Hepatic stellate cell (primary cell): ENCODE measurements at places on chromosomes 2 and 18.

DNA sequence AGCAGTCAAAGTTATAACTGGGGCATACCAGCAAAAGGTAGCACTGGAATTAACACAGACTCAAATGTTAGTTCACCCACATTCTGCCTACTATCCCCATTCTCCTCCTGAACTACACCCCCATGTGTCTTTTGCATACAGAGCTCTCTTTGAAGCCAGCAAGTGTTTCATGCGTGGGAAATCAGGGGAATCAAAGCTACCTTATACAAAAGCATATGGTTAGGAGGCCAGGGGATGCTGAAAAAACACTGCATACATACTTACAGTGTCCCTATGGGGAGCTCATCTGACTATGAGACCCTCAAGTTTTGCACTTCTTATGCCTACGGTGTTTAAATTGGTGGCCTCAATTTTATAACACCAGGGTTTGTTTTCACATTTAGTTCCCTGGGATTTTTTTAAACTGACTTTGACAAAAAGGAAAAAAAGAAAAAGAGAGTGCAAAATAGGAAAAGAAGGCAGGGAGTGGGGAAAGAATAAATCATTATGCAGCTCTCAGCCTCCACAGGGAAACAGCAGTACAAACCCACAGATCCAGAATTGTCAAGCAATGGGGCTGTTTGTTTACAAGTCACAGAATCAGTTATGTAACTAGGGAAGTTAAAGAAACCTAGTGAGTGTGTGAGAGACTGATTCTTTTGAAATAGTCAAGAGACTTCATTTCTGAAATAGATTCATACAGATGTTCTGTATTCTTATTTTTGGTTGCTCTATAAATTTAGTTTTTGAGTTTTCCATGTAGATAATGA lies 20.1 kb upstream of the PPP3R1 start:
- DNase-seq, result no peak

- DNase-seq, result no peak
Measured at GRCh38 chr18:48808476-48808875, 142.3 kb downstream of the SMAD7 start.

DNA sequence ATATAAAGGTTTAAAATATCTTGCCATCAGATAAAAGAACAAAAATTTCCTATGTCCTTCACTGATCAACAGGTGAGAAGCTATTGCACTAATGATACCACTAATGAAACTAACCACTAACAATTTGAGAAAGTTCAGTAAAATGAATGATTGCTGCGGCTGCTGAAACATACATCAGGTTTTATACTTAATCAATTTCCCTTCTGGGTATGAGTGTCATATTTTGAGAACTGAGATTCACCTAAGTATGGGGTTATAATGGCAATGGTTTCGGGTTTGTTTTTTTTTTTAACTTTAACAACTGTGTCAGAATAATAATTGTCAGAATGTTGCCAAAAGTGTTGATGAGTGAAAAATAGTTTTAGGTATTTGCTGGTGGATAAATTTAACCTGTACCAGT lies 151.3 kb upstream of the SLC39A10 start:
- DNase-seq, result no peak

DNA sequence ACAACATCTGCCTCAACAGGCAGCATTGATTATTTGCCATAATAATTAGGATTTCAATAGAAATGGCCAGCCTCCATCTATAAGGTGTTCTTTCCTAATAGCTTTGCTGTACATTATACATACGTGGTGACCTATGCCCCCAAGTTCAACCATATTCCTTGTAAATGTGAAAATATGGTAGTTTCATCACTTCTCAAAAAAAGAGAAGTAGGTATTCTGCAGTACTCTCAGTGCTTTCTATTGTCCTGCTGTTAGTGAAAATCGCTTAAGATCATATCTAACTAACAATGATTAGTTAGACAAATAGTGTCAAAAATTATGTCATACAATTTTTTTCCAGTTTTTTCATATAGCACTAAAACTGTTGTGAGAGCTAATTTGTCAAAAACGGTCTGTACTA lies 79.6 kb downstream of the SLC4A10 start:
- DNase-seq, result no peak

DNA sequence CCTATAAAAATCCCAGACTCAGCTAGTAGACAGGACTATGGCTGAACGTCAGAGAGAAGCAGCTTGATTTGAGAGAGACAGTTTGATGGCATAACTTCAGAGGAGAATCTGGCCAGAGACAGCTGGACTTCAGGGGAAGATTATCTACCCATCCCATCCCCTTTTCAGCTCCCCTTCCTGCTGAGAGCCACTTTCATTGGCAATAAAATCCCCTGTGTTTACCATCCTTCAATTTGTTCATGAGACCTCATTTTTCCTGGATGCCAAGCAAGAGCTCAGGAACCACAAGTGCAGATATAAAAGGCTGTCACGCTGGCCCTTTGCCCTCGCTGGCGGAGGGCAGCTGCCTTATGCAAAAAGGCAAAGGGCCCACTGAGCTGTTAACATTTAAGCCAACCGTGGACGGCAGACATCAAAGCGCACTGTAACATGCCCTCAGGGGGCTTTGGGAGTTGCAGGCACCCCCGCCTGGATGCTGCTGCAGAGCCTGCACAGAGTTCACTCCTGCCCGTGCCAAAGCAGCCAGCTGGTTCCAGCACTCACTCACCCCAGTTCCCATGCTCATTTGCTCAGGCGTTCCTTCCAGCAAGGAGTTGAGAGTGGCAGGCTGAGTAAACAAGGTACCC lies 164.3 kb upstream of the PGAP1 start:
- DNase-seq, result no peak

- no peak for DNase-seq
Measured at GRCh38 chr2:202306034-202306433, 40.5 kb downstream of the NOP58 start.

- no peak for DNase-seq
Measured at GRCh38 chr2:121044412-121044811, 240.6 kb downstream of the TFCP2L1 start.

GRCh38 chr2:55365303-55365702 lies 54.4 kb downstream of the CCDC88A start:
- no peak for DNase-seq

GRCh38 chr2:54808661-54809060 lies 85.2 kb downstream of the EML6 start:
- no peak for DNase-seq

- DNase-seq, result no peak
Measured at GRCh38 chr18:36321658-36322407, 24.3 kb downstream of the FHOD3 start.

DNA sequence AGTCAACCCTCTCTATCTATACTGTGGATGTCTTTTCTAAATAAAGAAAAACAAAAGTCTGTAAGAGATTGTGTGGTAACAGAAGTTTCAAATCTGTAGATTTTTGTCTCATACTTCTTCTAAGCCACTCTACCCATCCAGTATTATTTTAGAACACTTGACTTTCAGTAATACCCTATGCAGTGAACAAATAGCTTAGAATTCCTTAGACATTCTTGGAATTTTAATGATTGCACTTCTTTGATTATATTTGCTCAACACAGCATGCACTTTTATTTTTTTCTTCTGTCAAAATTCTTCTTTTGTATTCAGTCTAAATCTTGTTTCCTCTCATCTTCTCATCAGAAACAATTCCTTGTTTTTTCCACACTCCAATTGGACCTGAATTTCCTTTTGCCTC lies 1080.2 kb downstream of the SUCLG1 start:
- DNase-seq, result no peak

- no peak for DNase-seq
Measured at GRCh38 chr2:25009954-25010353, 31.9 kb upstream of the EFR3B start.

- peak; percentile 55 for DNase-seq
Measured at GRCh38 chr2:85584354-85584856, at the start of gene VAMP5. Gene VAMP5 (plus strand): TSS chr2:85584431. CDS start chr2:85584491, 60 bp downstream.

DNA sequence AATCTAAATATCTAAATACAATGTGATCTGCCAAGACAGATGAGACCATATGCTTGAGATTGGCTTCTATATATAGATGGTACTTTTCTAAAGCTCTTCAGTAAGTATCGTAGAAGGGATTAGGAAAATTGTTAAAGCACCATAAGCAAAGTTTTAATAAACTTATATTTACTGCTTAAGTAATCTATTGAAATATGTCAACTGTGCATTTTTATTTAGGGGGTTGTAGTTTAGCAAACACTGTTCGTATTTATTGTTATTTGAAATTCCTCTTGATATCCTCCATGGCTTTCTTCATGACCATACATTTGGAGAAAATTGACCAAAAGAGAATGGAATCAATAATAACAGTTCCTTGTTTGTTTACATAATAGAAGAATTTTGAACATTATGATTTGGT lies 102.7 kb downstream of the MIB1 start:
- DNase-seq, result no peak

DNA sequence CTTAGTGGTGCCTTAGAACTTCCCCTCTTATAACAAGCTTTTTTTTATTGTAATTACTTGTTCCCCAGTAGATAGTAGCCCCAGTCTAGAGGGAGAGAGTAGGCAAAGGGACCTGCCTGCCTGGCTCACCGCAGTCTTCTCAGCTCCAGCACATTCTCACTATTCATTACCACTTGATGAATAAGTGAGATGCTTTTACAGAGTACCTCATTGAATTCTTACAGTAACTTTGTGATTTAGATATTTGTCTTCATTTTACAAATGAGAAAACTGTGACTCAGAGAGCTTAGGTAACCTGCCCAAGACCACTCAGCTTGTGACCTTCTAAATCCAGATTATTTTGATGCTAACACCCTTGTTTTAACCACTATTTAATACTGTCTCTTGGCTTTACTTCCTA lies 77.8 kb downstream of the CHRNA1 start:
- DNase-seq, result no peak

GRCh38 chr2:130976591-130977237 lies 116.5 kb downstream of the FAM168B start:
- DNase-seq, result no peak

DNA sequence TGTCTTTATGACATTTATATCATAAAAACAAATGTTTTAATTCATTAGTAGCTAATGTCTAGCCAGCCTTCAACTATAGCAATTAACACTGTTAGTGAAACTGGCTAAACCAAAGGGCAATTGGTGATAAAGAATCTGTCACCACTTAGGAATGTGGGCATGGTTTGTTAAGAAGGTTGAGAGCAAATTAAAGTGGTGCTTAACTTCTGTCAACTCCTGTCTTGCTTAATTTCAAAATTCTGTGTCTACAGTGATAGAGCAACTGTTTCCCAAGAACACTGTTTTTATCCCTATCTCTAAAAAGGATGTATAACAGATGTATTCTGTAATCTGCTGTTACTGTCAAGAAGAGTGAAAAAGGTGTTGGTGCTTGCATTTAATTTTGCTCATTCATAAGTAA lies 36.5 kb downstream of the CFAP36 start:
- no peak for DNase-seq

DNA sequence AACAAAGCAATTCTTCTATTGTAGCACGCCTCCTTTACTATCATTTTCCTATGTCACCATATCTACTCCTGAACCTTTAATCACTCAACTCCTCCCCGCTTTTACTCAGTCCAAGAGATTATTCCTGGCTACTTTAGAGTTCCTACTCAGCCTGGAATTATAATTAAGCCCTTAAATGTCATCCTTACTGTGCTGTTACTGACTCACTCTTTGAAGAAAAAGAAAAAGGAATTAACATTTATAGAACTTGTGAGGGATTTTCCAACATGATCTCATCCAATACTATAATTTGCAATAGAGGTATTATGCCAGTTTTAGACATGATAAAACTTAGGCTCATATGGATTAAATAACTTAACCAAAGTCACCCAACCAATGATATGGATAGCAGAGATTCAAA lies 61.7 kb downstream of the CCDC88A start:
- no peak for DNase-seq

DNA sequence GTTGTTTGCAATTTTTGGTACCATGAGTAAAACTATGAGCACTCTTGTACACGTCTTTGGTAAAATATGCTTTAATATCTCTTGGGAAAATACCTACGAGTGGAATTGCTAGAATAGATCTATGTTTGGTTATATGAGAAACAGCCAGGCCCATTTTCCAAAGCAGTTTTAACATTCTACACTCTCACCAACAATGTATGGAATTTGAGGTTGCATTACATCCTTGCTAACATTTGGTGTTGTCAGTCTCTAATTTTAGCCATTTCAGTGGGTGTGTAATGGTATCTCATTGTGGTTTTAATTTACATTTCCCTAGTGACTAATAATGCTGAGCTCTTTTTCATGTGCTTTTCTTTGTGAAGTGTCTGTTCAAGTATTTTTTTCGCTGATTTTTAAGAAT lies 118.9 kb upstream of the TCF4 start:
- peak; percentile 43 for DNase-seq

GRCh38 chr2:218221000-218221399 lies 4.0 kb downstream of the ARPC2 start:
- DNase-seq, result no peak

DNA sequence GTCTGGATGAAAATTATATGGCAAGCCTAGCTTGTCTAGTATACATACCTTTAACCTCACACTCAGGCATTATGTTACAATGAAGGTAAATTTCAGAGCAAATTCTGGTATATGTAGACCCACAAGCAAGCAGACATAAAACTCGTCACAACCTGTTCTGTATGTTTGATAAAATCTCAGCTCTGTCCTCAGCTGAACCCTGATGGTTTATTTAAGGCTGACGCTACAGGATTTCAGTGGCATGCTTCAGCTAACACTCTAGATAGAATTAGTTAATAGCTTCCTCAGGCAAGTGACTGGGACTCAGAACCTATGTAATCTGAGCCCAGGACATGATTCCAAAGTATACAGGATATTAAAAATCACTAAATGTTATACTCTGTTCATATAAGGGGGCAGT lies 68.2 kb upstream of the MC2R start:
- no peak for DNase-seq

DNA sequence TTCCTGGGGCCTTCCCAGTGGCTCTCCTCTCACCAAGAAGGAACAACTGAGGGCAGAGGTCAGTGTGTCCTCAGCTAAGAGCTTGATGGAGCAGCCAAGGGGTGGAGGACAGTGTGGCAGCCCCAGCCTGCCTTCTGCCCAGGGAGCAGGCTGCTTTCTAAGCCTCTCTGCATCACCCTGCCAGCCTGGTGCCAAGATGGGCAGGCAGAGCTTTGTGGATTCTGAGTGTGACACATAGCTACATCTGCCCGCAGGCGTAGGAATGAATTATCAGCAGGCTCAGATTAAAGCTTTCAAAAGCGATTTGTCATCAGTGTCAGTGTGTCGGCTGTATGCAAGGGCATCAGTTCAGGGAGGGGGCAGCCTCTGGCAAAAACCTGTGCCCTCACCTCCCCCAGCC lies 8.7 kb downstream of the MAL start:
- DNase-seq, result no peak

- no peak for DNase-seq
Measured at GRCh38 chr18:39841482-39842365, 2113.3 kb upstream of the PIK3C3 start.

GRCh38 chr2:66555501-66556324 lies 120.8 kb downstream of the MEIS1 start:
- DNase-seq, result no peak

DNA sequence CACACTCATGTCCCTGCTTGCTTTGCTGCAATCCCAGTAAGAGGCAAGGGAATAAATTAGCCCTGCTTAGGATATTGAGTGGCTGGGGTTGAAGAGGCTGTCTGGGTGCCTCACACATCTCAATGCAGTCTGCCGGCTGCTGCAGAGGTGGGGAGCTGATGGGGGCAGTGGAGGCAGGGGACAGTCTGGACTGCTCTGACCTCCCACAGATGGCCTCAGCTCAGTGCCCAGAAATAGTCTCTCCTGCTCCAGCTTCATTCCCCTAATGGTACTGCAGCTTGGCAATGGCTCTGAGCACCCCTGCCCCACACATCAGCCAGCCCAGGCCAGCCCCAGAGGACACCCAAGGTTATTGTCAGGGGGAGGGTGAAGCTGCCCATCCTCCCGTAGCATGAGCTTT lies 21.5 kb upstream of the TNS1 start:
- no peak for DNase-seq

- no peak for DNase-seq
Measured at GRCh38 chr2:19274439-19274838, 84.0 kb downstream of the OSR1 start.
